Stimulated activated CD4-positive, alpha-beta T cell treated with anti-CD3 and anti-CD28 coated beads, TNF-alpha, amount 100 ng/mL, for 24 hours (primary cell): ENCODE measurements at places on chromosomes 16 and 17.

DNA sequence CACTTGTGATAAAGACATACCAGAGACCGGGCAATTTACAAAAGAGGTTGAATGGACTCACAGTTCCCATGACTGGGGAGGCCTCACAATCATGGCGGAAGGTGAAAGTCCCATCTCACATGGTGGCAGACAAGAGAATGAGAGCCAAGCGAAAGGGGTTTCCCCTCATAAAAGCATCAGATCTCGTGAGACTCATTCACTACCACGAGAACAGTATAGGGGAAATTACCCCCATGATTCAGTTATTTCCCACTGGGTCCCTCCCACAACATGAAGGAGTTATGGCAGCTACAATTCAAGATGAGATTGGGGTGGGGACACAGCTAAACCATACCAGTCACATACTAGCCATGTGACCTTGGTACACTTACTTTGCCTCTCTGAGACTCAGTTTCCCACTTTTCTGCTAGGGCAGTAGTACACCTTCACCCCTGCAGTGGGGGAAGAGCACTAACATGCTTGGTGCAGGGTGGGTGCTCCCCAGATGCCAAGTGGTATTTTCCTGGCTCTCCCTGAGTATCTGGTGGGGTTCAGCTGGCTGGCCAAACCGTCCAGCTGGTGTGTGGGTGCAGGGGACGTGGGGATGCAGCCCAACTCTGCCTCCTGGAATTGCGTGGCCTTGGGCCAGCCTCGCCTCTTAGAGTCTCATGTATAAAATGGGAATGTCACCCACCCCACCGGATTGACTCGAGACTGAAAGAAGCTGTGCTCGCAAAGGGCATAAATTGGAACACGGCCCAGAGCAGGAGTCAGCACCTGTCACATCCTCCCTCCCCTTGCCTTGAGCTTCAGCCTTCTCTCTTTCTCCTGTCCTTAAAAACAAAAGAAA is 364.1 kb downstream of the CPPED1 start:
- DNase-seq = no peak

DNA sequence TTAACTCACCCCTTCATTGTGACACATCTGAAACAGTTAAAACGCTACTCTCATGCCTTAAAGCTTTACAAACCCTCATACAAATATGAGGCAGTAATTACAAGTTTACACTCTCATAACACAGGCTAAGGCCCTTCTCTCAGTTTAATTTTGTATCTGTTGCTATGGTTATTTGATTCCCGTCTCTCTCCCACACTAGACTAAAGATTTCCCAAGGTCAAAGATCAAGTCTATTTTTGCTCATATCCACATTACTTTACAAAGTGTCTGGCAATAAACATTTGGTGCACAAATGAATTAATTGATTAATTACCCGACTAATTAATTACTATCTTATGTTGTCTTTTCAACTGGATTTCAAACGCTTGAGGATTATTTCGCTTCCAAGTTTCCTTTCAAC is 86.4 kb upstream of the MYOCD start:
- DNase-seq = no peak

- DNase-seq = no peak
Measured at GRCh38 chr17:55190748-55191147, 74.0 kb upstream of the HLF start.

DNA sequence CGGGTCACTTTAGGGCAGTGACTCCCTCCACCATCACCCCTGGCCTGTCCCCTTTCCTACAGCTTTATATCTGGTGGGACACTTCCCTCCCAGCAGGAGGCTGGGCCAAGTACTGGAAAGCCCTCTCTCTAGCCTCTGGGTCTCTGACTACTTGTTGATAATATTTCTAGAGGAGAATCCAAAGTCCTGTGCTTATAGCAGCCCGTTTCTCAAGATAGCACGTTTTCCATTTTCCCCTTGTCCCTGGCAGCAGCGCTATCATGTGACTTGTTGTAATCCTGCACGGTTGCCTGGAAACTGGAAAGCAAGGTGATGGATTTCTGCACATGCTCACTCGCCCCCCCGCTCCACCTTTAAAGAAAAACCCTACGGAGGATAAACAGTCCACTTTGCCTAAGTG is 3.3 kb upstream of the AXIN2 start:
- no peak for DNase-seq

GRCh38 chr17:66684261-66684660 is 150.7 kb upstream of the CACNG5 start:
- DNase-seq = no peak
